ENCODE measurements at places on chromosomes 6 and 20.

- DNase-seq, result no peak
These were observed 228.7 kb upstream of the SLC35B3 start for GRCh38 chr6:8664070-8664469.

GRCh38 chr6:137349856-137350830, 131.0 kb upstream of the IFNGR1 start:
- DNase-seq, result peak; percentile 57

GRCh38 chr20:32234135-32234808, 26.6 kb downstream of the POFUT1 start:
- DNase-seq, result no peak

GRCh38 chr6:44779130-44779826, 391.8 kb downstream of the CDC5L start:
- DNase-seq, result no peak

DNA sequence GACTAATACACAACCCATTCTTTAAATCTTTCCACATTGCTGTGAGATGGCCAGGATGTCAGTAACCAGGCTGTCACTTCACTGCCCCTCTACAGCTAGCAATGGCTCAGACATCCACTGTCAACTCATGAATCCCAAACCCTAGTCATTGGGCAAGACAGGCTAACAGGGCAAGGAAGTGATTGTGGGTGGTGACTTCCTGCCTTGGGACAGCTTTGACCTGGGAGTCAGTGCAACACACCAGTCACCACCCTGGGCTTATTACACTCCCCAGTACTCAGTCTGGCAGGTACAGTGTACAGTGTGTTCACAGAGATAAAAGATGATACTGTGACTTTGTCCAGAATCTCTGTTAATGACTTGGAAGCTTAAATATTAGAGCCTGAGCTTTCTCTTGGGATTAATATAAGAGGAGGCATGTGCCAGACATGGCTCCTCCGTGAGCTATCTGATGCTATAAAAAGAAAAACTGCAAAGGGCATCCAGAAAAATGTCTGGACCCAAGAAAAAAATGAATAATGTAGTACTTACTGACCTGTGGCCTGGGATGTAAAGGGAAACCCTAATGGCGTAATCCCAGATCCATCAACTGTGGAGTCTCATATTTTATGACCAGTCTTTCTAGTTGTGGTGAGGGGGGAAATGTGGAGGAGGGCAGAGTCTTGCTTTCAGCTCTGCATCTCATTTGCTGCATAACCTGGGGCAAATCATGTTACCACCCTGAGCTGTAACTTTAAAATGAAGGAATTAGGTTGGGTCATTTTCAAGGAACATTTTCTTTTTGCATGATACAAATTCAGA, 244.4 kb downstream of the SLC24A3 start:
- DNase-seq, result no peak

DNA sequence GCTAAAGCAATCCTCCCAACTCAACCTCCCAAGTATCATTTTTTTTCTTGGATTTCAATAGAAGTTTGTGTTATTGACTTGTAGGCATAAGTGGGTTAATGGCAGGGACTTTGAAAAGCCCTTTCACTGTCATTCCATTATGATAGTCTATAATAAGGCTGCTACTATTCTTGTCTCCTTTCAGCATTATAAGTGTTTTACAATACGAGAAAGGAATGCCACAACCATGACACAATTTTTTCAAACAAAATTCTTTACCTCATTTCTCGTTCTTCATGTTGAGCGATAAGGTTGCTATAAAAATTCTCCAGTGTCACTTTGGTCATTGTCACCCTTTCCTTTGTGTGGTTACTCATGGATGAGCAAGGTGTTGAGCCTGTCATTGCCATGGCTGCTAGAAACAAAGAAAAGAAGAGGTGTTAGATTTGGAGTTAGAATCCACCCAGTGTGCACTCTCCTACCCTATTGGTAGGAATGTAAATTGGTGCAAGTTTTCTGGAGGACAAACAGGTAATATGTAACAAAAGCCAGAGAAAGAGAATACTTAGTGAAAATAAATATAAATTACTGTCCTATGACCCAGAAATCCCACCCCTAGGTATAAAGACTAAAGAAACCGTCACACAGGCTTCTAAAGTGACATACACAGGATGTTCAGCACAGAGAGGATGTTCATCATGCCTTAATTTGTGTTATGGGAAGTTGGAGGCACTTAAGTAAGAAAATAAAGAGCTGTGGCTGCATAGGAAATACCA, 7.3 kb downstream of the STK38 start:
- DNase-seq, result no peak

- DNase-seq, result no peak
These were observed 61.7 kb downstream of the PYGB start for GRCh38 chr20:25309395-25310267.

DNA sequence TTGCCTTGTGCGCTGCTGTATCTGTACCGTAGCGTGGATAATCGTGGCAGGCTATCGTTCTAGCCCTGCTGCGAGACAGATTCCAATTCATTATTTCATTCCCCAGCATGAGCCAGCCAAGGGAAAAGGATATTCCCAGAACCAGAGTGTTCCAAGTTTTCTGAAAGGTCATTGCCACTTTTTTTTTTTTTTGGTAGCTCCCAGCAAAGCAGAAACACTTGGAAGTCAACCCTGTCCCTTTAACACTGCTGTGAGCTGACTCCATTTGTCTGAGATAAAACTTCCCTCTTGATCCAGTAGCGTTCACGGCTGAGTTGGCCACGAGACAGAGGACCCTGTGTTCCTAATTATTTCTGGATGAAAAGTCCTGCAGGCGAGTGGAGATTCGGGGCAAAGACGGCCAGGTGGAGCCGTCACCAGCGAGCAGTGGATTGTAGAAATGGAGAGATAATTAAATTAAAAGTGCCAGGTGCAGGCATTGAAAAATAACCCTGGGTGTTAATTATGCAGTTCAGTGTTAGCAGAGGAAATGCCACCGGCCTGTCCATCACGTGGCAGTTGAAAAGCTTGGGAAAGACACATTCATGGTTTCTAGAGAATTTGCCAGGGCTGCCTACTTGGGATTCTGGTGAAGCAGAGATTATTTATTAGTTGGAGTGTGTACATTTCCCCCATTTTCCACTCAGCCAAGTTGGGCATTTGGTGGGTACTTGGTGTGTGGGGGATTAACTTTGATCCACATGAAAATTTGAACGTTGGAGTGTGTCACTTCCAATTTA, 164.2 kb downstream of the SLC24A3 start:
- DNase-seq, result peak; percentile 7

DNA sequence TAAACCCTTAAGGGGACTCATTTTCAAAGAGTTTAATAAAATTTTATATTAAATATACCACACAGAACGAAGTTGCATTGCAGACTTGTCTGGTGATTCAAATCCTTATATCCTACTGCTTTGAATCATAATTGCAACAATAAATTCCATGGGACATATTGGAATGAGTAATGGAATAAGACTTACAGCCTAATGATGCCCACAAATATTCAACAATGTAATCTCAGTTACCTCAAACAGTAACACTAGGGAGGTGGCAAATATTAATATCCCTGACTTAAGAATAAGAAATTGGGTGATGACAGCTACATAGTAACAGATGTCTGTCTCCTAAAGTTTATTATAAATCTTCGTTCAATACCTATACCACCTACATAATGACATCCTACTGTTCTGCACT, 52.6 kb downstream of the BMP5 start:
- no peak for DNase-seq

- DNase-seq, result no peak
These were observed 11.3 kb upstream of the EIF2S2 start for GRCh38 chr20:34123309-34123708.

DNA sequence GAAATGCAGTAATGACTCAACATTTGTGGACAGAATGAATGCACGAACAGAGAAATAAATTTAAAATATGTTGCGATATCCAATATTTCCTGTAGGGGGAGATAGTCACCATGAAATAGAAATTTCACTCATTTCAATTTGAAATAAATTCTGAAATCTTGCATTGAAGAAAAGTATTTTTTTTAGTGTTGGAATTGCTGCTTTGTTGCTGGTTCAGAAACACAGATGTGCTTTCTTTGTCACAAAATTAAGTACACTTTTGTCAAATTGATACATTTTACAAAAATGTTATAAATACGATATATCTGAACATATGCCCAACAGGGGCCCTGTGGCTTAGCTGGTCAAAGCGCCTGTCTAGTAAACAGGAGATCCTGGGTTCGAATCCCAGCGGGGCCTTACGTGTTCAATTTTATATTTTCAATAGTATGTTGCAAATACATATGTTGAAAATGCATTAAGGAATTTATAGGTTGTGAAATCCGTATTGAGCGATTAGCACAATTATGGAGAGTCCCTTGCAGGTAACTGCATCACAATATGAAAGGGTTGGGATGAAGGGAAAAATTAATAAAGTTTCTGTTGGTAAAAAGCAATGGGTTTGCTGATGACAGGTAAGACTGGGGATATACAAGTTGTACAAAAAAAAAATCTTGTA, 85.4 kb upstream of the PRSS16 start:
- peak; percentile 57 for DNase-seq

DNA sequence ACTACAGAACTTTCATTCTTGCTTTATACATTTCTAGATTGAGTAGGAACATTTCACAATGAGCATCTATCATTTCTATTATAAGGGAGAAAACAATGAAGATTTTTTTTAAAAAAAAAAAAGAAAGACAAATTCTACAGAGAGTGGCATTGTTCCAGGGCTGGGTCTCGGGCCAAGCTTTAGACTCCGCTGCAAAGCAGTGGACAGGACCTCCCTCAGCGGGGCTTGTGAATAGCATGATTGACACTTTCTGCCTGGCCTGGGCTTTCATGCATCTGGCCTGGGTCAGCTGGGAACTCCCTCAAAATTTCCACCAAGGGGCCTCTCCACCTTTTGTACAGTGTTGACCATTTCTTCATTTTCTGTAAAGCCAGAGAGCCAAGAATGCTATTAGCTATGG, 55.8 kb upstream of the HIVEP2 start:
- DNase-seq, result peak; percentile 65

DNA sequence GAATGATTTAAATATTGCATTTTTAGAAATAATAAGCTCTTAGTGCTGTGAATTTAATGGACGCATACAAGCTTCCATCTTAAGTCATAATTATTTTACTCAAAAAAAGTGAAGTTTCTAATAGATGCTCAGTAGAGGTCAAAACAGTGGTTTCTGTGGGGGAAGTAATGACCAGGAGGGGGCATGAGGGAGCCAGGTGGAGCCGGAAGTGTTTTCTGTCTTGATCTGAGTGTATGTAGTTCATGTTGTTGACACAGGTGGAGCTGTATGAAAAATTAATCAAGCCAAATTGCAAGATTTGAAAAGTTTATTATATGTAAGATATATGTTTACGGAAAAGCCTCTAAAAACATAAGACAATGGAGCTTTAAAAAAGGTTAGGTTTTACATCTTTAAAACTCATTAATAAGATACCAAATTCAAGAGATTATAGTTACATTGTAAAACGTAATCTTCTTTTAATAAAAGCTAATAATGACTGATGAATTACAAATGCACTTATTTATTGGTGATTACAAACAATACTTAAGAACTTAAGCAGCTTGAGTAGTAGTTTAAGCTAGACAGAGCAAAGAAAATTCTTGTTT, 68.0 kb downstream of the PLAGL1 start:
- no peak for DNase-seq

DNA sequence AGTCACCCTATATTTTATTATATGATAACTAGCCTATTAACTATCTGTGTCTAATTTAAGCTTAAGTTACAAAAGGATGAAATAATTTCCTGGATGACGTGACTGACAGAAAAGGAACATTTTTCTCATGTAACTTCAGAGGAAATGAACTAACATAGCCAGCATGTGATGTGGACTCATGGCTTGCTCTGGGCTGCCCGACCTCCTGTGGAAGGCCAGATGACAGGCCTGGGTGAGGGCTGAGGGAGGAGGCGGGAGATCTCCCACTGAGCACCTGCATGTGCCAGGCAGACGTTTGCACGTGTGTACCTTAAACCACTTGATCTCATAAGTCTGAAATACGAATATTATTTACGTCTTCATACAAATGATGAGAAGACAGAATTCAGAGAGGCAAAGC, 321.1 kb downstream of the SYNE1 start:
- DNase-seq, result no peak

DNA sequence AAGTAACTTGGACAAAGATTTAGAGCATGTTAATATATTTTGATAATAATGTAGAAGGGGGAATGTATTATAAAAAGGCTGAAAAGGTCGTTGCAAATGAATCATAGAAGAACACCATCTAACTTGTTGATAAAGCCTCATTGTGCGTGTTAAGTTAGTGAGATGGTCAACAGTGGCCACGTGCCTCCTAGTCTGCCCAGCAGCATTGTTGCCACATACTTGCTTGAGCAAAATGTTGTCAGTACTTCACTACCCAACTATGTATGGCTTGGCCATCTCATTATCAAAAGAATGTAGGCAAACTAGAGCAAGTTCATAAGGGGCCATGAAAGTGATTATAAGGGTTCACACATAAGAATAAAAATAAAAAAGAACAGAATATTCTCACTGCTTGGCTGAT, 84.6 kb downstream of the PHACTR1 start:
- no peak for DNase-seq

- DNase-seq, result no peak
These were observed 481.5 kb downstream of the CD109 start for GRCh38 chr6:74177506-74177905.

DNA sequence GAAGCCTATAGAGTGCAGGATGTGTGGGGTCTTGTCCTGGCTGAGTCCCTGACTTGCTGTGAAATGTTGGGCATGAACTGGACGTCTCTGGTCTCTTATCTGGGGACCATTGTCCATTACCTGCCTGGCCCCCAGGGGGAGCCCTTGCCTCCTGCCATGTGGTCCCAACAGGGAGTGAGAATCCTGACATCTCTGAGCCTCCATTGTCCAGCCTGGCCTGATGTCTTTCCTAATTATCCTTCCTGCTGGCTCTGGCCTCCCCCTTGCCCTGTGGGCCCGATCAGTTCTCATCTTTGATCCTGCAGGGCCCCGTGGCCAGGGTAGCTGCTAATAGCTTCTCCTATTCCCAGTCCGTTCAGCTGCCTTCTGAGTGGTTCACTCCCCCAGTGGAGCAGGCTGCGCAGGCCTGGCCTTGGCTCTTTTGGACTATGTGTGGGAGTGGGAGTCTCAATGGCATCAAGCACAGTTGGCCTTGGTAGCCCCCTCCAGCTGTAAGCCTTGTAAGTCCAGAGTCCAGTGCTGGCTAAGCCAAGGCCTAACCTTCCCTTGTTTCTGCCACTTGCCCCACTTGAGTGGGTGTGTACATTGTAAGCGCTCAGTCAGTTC, 77.9 kb upstream of the RALY start:
- no peak for DNase-seq

- DNase-seq, result no peak
These were observed 33.4 kb downstream of the SPDEF start for GRCh38 chr6:34522761-34523160.

- DNase-seq, result no peak
These were observed 24.0 kb upstream of the PPP1R3G start for GRCh38 chr6:5061152-5061551.
